ENCODE measurements at places on chromosomes 4 and X.

DNA sequence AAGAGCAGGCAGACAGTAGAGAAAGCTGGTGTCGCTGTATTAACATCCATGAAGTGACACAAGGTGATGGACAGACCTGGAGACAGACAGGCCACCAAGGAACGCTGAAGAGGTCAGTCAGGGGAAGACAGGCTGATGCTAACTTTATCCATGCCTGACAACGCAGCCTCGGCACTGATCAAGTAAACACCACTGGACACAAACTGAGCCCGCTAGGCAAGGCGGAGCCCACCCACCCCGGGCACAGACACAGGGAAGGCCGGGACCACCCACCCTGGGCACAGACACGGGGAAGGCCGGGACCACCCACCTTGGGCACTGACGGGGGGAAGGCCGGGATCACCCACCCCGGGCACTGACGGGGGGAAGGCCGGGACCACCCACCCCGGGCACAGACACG lies 18.8 kb downstream of the PPP2R3B start:
- DNase-seq: no peak

- no peak for DNase-seq
These were observed 11.2 kb upstream of the MORF4L2 start for GRCh38 chrX:103697687-103698086.

- DNase-seq: no peak
These were observed 59.5 kb downstream of the APBB2 start for GRCh38 chr4:41154814-41155177.

GRCh38 chr4:16066586-16067128 lies 17.2 kb downstream of the PROM1 start:
- no peak for DNase-seq

- no peak for DNase-seq
These were observed 313.1 kb downstream of the CBLL2 start for GRCh38 chrX:22585831-22586230.

DNA sequence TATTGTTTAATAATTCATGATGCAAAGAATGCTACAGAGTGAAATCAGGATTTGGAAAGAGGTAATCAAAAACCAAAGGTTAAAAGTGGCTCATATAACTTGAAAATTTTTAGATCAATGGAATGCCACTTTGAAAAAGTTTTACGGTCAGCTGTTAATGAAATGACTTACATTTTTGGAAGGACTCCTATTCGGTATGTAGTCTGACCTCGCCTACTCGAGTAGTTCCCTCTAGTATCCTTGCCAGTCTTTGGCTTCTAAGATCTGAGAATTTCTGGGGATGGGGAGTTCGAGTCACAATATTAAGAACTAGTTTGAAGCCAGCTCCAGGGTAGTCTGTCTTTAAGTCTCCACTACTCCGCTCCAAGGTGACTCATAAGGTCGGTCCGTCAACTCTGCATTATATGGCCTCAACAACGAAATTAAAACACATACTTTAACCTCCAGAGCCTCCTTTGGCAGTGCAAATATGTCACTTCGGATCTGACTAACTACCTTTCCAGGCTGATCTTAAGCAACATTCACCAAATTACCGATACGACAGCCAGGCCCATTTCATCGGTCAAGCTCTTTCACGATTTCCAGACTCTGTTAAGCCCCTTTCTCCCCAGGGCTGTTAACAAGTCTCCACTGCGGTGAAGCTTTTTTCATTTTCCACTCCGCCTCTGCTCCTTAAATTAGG lies 733 bp upstream of the NAA15 start:
- DNase-seq: peak; percentile 68

GRCh38 chr4:54741202-54741601 lies 83.4 kb downstream of the KIT start:
- no peak for DNase-seq

DNA sequence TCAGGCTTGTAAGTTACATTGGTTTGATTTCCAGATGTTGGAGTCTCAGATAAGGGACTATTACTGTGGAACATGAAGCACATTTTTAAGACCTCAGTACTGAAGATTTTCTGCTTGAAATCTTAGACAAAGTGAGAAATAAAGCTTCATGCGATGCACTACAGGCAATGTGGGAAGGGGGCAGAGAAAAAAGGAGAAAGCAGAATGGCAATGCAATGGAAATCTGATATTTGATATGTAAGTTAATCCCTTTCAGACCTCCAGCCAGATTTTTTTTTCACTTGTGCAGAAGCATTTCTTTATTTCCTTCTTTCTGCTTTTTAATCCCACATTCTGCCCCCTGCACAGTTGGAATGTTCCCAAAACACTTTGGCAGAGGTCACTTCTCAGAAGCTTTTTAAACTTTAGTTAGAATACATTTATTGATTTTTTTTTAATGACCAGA lies 174.3 kb downstream of the ADGRL3 start:
- DNase-seq: no peak

- DNase-seq: peak; percentile 38
These were observed 64.5 kb downstream of the SMC1A start for GRCh38 chrX:53357799-53358530.

- DNase-seq: peak; percentile 58
These were observed 2.7 kb downstream of the PCDH10 start for GRCh38 chr4:133151691-133152329.

DNA sequence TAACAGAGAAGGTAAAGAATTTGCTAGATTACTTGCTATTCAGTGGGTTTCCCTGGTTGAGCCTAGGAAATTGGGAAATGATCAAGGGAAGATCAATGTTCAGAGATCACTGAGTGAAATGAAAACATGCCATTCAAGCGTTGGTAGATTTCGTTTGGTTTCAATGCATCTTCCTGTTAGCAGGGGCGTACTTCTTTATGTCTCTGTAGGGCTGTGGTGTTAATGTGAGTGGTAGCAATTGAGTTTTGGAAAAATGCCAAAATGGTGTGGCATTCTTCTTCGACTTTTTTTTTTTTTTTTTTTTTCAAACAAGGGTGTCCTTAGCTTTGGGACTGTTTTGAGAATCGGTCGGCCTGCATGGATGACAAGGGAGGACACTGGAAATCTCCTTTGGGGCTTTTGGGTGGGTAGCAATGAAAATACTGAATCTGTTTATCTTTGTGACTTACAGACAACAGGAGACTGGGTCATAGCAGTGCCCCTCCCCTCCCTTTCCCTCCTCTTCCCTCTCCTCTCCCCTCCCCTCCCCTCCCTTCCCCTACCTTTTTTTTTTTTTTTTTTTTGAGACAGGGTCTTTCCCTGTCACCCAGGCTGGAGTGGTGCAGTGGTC lies 50.4 kb downstream of the SPRY1 start:
- no peak for DNase-seq

DNA sequence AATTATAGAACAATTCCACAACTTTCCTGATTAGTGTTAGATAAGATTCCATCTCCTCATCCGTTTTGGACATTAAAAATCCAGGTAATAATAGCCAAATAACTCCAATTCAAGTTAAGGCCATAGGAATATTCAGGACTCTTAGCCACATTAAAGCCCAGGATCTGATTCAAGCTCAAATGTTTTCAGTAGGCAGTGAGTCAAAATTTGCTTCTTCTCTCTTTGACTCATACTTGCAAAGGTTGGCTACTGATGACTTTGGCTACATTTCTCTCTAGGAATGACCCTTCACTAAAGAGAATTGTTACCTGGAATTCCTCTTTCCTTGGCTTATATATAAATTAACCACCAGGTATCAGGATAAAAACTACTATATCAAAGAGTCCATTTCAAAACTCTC lies 354.9 kb upstream of the HS3ST1 start:
- no peak for DNase-seq

DNA sequence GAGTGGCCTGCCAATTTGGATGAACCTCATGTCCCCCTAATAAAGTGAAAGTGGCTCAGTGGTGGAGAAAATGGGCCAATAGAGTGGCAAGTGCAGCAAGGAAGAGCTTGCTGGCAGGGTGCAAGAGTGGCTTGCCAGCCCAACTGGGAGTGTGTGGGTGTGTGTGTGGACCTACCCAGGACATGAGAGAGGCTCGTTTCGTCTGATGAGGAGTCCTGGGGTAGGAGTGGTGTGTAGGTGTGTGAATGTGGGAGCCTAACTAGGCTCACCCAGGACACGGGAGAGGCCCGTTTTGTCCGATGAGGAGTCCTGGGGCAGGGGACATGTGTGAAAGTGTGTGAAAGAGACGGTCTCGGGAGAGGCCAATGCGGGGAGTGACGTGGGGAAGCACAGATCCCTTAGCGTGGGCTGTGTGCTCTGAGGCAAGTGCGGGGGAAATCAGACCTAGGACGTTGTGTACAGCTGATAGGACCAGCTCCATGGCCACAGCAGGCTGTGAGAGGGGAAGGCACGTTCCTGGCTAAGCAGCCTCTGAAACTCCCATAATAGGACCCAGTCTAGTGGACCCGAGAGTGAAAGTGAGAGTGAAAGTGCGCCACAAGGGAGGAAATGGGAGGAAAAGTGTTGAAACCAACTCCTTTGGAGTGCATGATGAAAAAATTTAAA lies 5.3 kb downstream of the GAGE10 start:
- DNase-seq: no peak

DNA sequence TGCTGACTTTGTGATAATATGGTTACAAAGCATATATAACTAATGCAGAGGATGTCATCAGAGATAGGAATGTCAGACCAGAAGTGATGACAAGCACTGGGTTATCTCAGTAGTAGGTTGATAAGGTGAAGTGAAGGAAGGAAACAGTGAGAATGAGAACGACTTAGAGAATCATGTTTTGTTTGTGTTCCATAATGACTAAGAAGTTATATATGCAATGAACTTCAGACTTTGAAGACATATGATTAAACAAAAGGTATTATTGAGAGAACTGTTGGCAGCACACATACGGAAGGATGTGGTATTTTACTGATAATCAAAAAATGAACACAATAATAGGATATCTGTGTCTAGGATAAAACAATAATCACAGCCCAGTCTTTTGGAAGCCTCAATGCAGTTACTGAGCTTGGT lies 18.3 kb upstream of the HHIP start:
- peak; percentile 11 for DNase-seq

- no peak for DNase-seq
These were observed 99.4 kb upstream of the PUDP start for GRCh38 chrX:7247346-7247745.

Data from hepatocyte (in vitro differentiated cells).